ENCODE measurements at places on chromosomes 6 and 20. TPM values are rescaled to one million over a fixed set of nuclear protein-coding genes. Genes with fewer than 3 reads are reported as not detected.

- no peak for DNase-seq
Measured at GRCh38 chr6:147158881-147159280, 45.3 kb upstream of the STXBP5 start.

Gene PACRG
- total RNA-seq: 10.4 TPM

GRCh38 chr20:41098703-41099250, 38.6 kb upstream of the PLCG1 start:
- no peak for DNase-seq

Gene C6orf52
- total RNA-seq: not detected

Gene RBM24
- total RNA-seq: 9.8 TPM

GRCh38 chr6:109511832-109512231, 28.8 kb upstream of the ZBTB24 start:
- no peak for DNase-seq

- DNase-seq: no peak
Measured at GRCh38 chr6:41161380-41161779, 1.5 kb downstream of the TREM2 start.

- no peak for DNase-seq
Measured at GRCh38 chr6:63475707-63476106, 96.6 kb upstream of the LOC128125822 start.

DNA sequence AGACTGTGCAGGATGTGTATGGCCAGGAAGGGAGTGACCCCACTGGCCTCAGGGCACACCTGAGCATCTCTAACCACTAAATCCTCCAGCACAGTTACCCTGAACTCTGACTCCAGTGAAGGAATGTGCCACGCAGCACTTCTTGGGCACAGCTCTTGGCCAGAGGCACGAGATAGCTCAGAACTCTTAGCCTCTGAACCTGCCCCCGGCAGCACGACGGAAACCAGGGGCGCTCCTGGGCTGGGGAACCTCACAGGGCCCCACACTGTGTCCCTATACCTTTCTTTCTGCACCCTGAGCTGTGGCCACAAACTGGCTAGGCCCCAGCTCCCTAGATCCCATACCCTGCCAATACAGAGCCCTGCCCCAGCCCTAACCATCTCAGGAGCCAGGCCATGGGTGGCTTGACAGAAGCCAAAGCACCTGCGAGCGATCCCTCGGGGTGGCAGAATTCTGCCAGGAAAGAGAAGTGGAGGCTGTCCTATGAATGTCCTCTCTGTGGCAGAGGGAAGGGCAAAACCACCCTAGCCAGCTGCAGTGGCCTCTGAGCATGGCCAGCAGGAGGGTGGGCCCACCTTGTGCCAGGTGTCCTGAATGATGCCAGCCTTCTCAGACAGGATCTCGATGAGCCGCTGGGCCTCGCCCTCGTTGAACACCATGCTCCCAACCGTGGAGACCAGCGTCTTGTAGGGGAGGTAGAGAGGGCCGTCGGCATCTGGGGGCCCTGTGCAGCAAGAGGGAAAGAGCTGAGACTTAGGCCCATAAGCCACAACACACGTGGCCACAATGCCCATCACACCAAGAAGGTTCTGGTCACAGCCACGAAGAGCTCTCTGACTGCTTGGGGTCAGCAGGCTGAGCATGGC, 39.4 kb downstream of the RRBP1 start:
- DNase-seq: no peak

Gene LY6G6D
- not detected for total RNA-seq

DNA sequence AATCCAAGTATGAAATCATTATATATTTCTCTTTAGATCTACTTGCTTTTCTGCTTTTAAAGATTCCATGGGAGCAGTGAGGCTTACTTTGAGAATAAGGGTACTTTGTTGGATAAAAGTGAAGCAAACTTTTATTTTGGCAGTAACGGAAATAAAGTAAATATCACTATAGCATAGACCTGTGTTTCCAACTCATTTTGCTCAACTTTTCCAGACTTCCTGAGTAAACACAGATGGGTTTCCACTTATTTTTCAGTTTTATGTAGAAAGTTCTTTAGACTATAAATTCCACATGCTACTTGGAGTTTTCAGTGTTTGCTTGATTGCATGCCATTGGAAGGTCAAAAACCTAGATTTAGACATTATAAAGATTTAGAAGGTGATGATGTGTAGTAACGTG, 6.2 kb downstream of the STX16 start:
- no peak for DNase-seq

DNA sequence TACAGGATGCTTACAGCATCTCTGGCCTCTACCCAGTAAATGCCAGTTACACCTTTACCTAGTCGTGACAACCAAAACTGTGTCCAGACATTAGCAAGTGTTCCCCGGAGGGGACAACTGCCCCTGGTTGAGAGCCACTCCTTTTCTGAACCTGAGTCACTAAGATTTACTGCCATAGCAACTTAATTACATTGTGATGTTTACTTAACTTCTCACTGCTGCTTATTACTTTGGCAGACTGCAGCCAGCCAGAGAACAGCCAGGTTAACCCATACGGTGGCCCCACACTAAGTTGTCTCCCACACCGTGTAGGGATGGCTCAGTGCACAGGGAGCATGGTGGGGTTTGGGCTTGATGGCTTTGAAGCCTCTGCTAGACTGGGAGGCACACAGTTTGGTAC, 204.7 kb upstream of the SULF2 start:
- DNase-seq: no peak

DNA sequence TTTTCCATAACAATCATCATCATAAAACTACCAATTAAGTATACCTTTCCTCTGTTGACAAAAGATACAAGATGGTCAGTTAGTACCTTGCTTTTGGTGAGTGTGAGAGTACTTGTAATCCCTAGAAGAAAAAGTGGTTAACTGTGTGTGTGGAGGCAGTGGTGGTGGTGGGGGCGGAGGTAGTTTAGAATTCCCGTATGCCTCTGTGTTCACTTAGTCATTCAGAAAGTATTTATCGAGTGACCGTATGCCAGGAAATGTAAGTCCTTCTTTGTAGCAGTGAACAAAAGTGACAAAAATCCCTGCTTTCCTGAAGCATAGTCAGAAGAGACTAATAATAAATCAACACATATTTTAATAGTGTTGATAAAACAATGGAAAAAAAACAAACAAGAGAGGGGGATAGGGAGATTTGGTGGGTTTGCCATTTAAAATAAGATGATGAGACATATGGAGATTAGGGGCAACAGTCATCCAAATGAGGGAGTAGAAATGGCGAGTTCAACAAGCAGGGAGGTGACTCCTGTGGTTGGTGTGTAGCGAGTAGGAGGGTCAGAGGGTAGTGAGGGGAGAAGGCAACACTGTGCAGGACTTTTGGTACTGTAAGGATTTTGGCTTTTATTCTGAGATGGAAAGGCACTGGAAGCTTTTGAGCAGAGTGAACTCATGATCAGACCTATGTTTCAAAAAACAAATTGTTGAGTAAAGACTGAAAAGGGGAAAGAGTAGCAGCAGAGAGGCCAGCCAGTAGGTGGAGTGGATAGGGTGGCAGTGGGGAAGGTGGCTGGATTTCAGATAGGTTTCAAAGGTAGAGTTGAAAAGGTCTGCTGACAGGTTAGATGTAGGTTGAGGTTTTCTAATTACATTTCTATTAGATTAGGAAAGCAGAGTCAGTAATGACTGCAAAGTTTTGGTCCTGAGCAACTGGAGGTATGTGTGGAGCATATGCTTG, 40.3 kb upstream of the SIM1 start:
- no peak for DNase-seq

DNA sequence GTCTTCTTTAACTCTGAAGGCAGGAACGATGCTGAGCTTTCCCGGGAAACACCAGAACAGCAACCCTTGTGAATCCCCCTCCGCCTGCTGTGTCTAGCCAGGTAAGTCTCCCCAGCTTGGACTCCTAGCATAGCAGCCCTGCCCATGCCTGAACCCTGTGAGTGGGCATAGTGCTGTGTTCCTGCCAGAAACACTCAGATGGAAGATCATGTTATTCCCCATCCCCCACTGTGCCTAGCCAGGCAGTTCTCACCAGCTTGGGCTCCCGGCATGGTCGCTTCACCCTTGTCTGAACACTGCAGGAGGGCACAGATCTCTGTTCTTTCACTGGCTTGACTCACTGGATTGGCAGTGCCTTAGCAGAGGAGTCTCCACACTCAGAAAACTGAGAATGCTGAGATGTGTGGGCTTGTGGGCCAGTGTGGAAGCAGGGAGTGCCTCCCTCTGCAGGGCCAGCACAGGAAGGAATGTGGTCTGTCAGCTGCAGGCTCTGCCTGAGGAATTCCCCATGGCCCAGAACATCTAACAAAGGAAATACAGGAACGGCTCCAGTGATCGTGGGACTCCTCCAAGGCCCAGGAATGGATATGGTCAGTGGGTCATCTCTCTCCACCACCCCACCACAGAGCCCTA, 440.1 kb upstream of the ADGRB3 start:
- no peak for DNase-seq

Gene GPLD1
- total RNA-seq: 3.6 TPM

Gene OXT
- total RNA-seq: not detected

DNA sequence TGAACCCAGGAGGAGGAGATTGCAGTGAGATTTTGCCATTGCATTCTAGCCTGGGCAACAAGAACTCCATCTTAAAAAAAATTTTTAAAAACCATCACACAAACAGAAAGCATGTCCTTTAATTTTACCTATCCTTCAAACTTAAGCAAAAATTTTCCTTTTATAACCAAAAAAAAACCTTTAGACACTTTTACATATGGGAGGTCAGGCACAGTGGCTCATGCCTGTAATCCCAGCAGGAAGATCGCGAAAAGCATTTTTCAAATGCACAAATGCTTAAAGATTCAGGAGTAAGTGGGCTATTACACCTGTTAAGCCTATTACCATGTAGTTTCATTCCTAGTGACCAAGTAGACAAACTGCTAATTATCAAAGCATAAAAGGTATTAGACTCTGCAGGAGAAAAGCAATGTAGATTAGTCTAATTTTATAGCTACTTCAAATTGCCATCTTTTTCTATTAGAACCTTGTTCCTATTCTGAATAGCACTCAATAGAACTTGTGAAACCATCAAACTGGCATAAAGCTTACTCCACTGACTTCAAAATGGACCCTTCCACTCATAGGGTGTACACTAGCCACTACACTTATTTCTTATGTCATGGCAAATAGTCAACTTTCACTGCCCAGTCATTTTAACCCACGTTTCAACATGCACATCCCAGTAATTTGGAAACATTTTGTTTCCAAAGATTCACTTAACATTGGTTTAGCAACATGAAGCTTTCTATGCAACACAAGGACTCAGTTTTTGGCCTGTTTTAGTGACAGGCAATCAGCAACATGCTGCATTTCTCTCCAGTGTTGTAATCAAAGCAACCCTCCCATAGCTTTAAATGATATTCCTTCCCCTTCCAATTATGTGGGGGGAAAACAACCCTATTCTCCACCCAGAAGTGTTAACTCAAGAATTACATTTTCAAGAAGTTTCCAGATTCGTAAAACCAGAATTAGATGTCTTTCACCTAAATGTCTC, 4.0 kb downstream of the EEF1A1 start:
- no peak for DNase-seq

Gene SIRPD
- total RNA-seq: not detected

Gene RIMS4
- 0.21 TPM for total RNA-seq

Gene CCN6
- not detected for total RNA-seq

GRCh38 chr6:137316626-137317025, 97.4 kb upstream of the IFNGR1 start:
- DNase-seq: no peak

DNA sequence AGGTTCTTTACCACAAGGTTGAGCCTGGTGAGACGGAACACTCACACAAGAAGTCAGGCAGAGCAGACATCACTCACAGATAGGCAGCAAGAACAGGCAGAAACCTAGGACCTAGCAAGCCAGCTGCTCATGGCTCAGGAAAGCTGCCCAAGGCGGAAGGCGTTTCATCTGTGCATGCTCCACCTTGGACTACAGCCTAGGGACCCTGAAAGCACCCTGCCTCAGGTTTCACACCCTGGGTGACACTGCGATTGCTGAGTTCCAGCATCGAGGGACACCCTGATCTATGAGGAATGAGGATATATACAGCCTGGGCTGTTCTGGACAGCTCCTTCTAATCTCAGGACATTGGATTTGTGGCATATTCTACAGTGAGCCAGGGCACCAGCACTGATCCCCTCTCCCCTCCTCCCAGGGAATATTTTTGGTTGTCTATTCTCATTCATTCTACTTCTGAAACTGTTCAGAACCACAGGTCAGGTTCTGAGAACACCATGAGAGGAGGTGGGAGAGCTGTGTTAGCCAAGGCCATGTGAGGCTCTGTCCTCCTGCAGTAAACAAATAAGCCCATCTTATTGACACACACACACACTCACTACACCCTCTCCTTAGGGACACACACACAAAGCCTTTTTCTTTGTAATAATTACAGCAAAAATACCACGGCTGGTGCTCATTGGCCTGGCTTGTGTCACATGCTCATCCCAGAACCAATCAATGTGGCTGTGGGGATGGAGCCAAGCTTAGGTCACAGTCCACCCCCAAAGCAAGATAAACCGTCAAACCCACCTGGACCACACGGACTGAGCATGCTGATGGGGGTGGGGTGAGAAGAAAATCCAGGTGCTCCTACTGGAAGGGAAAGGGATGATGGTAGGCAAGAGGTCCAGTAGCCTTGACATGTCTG, 26.3 kb upstream of the PMEPA1 start:
- no peak for DNase-seq

Gene NCOA5
- total RNA-seq: 34.8 TPM

DNA sequence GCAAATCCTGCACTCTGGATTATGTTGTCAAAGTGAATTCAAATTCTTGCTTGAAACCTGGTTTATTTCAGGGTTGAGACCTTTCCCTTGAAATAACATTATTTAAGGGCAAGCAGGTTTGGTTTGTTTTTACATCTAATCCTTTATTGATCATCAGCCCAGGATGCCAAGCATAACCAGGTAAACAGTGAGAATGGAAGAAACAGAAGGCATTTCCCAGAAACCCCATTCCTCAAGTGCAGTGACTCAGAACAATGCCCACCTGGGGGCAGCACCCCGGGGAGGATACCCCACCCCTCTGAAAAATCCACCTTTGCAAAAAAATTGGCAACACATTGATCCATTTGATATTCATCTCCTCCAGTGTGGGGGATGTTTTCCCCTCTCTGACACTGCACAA, 32.5 kb downstream of the POFUT1 start:
- DNase-seq: no peak

DNA sequence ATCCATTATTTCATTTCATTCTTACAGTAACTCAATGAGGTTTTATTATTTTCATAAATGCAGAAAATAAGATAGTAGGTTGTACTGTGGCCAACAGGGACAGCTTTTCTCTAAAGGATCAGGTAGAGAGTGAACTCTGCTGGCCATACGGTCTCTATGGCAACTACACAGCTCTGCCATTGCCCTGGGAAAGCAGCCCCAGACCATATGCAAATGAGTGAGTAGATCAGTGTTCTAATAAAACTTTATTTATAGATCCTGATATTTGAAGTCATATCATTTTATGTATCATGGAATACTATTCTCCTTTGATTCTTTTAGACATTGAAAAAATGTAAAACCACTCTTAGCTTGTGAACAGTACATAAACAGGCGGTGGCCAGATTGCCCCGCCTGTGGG, 192.5 kb upstream of the RREB1 start:
- DNase-seq: no peak

Gene ZNF322
- 15.6 TPM for total RNA-seq

Gene KCNS1
- total RNA-seq: 0.21 TPM

Gene SIRPG
- total RNA-seq: not detected

Gene SMOC2
- total RNA-seq: 74.7 TPM

- no peak for DNase-seq
Measured at GRCh38 chr6:33851959-33852358, 48.2 kb upstream of the MLN start.

Gene MOXD1
- 13.3 TPM for total RNA-seq

Gene TMEM244
- not detected for total RNA-seq

Gene DEFB123
- total RNA-seq: not detected

Gene TPX2
- 0.59 TPM for total RNA-seq
